ENCODE measurements at places on chromosomes 3 and 15. TPM values are rescaled to one million over a fixed set of nuclear protein-coding genes. Genes with fewer than 3 reads are reported as not detected.

Gene MELTF
- total RNA-seq = 5.0 TPM

Gene TRIM42
- total RNA-seq = not detected

Gene CNTN3
- 8.3 TPM for total RNA-seq

DNA sequence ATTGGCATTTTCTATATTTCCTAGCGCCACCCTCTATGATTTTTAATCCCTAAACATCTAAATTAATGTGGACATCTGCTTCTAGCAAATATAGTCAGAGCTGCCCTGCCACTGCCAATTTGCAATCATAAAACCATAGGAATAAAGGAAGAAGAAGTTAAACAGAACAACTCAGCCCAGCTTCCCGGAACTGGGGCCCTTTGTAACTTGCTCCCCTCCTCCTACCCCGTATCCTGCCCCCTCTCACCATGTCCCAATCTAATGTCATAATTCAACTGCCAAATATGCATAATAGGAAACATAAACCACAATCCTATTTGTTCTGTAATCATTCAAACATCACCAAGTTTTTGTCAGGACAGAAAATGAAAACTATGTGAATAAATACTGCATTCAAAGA, 74.4 kb upstream of the ACP3 start:
- H3K4me1 ChIP-seq = no peaks in the 10 kb centered on the region
- peaks cover 12% of the 10 kb centered on the region for H3K27me3 ChIP-seq
- no peaks in the 10 kb centered on the region for H3K36me3 ChIP-seq
- H3K27ac ChIP-seq = no peak overlapping the region
- H3K4me3 ChIP-seq = no peak overlapping the region

- no peak overlapping the region for H3K4me3 ChIP-seq
- no peaks in the 10 kb centered on the region for H3K36me3 ChIP-seq
- H3K27me3 ChIP-seq = no peaks in the 10 kb centered on the region
- H3K4me1 ChIP-seq = peaks cover 34% of the 10 kb centered on the region
Measured at GRCh38 chr15:43913941-43914340, 87.1 kb downstream of the WDR76 start.

DNA sequence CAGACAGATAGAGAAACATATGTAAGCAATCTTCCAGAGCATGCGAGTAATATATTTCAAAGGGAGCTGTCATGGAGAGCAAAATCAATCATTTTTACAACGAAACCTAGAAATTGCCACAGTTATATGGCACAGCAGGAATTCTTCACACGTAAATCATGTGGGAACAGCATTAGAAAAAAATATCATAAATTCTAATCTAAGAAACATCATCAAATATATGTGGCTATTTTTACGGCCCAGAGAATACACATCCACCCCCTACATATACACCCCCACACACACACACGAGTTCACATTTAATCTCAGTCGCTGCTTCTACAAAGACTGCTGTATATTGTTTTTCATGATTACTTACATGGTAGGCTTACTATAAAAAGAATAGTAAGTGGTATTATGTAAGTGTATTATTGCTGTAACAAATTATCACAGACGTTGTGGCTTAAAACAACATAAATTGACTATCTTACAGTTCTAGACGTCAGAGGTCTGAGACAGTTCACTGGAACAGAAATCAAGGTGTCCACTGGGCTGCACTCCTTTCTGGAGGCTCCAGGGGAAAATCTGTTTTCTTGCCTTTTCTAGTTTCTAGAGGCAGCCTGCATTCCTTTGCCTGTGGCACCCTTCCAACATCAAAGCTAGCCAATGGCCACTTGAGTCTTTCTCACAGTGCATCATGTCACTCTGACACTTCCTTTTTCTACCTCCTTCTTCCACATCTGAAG, 363.3 kb downstream of the ULK4 start:
- H3K36me3 ChIP-seq = no peaks in the 10 kb centered on the region
- no peak overlapping the region for H3K27ac ChIP-seq
- H3K4me3 ChIP-seq = no peak overlapping the region
- H3K27me3 ChIP-seq = no peaks in the 10 kb centered on the region
- no peaks in the 10 kb centered on the region for H3K4me1 ChIP-seq

- H3K4me3 ChIP-seq = no peak overlapping the region
- no peak overlapping the region for H3K27ac ChIP-seq
- no peaks in the 10 kb centered on the region for H3K4me1 ChIP-seq
- no peaks in the 10 kb centered on the region for H3K27me3 ChIP-seq
Measured at GRCh38 chr3:7752005-7752404, 749.6 kb upstream of the LMCD1 start.

GRCh38 chr3:53123510-53123909, 6.7 kb downstream of the RFT1 start:
- no peak overlapping the region for H3K27ac ChIP-seq
- peaks cover 5% of the 10 kb centered on the region for H3K36me3 ChIP-seq
- H3K4me3 ChIP-seq = no peak overlapping the region
- no peak for DNase-seq

GRCh38 chr3:30631243-30631904, 25.0 kb downstream of the TGFBR2 start:
- H3K27me3 ChIP-seq = no peaks in the 10 kb centered on the region
- H3K27ac ChIP-seq = no peak overlapping the region
- peaks cover 6% of the 10 kb centered on the region for H3K4me1 ChIP-seq

GRCh38 chr3:168858327-168858726, 762.6 kb upstream of the GOLIM4 start:
- H3K36me3 ChIP-seq = no peaks in the 10 kb centered on the region
- no peaks in the 10 kb centered on the region for H3K27me3 ChIP-seq
- DNase-seq = no peak
- no peaks in the 10 kb centered on the region for H3K4me1 ChIP-seq
- H3K27ac ChIP-seq = no peak overlapping the region

DNA sequence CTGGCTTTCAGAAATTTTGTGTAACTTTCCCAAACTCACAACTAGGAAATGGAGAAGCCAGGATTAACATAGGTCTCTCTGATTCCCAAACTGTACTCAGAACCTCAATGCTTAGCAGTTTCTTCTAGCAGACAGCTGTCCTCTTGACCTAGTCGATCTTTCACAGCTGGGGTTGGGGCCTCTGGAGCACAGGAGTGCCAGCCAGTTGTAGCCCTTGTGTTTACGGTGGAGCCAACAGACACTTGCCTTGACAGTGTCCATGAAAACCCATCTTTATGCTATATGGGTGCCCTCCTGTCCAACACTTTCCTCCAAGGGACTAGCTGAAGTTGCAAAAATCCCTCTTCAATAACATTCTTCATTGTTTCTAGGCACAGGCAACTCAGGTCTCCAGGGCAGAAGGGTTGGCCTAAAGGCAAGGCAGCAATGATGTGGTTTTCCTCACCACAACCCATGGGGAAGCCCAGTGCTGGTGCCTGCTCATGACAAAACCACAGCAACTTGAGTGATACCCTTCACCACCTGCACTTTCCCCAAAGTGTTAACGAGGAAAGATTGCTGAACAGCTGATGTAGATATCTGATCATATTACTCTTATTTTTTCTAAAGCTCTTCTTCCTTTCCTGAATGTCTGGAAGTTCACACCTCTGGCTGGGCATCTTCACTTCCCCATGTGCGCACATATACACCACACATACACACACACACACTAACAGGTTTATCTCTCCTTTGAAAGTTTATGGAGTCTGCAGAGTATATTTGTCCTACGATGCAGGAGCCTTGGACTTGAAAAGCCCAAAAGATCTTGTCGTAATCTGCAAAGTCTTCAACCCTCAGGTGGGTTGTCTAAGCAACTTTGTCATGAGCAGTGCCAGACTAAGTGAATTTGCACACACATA, 11.0 kb upstream of the KNG1 start:
- H3K4me3 ChIP-seq = no peak overlapping the region
- H3K27me3 ChIP-seq = no peaks in the 10 kb centered on the region
- DNase-seq = no peak
- no peak overlapping the region for H3K27ac ChIP-seq
- H3K4me1 ChIP-seq = no peaks in the 10 kb centered on the region
